ENCODE measurements at places on chromosomes 1 and 21.

- DNase-seq, result no peak
Measured at GRCh38 chr1:87977145-87977544, 648.5 kb downstream of the LMO4 start.

- no peak for DNase-seq
Measured at GRCh38 chr1:66576645-66577044, 42.7 kb downstream of the SGIP1 start.

DNA sequence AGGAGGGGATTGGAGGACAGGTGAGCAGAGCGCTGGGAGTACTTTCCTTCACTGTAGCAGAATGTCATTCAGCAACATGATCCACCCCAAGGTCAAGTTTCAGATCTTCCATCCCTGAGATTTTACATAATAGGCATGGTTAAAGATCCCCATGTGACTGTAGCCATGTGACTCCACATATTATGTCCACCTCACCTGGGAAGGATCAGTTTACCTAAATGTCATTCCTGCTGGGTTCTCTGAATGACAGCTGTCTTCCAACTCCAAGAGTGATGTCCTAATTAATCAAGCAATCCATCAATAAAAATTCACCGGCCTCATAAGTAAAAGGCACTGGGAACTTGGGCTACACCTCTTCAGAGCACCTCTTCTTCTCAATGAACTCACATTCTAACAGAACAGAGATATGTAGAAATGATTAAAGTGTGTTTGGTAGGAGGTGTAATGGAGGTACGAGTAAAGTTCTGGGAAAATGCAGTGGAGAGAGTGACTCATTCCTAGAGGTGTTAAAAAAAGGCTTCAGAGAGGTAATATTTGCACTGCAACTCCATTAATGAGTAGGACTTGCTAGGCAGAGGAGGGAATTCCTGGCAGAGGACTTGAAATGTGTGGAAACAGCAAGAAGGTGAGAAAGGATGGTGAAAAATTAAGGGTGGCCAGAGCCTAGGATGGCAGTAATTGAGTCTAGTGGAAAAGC lies 22.2 kb upstream of the MAPKAPK2 start:
- DNase-seq, result no peak

- DNase-seq, result no peak
Measured at GRCh38 chr1:202186327-202186726, 7.3 kb upstream of the LGR6 start.

DNA sequence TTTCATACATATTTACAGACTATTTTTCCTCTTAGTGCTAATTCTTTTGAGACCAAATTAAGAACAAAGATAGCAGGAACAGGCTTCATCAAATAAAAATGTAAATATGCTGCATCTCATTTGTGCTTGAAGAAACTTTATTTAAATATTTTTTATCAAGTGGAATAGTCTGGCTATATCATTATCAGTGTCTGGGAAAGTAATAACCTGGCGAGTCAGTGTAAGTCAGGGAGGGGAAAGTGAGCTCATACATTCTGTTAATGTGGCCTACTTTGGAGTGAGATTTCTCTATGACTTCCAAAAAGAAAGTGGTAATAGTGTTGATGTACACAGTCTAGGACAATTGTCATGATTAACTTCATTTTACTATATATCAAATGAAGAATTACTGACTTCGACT lies 1045.1 kb downstream of the ADGRL2 start:
- DNase-seq, result no peak

GRCh38 chr1:30449003-30449402 lies 274.4 kb downstream of the MATN1 start:
- DNase-seq, result no peak

DNA sequence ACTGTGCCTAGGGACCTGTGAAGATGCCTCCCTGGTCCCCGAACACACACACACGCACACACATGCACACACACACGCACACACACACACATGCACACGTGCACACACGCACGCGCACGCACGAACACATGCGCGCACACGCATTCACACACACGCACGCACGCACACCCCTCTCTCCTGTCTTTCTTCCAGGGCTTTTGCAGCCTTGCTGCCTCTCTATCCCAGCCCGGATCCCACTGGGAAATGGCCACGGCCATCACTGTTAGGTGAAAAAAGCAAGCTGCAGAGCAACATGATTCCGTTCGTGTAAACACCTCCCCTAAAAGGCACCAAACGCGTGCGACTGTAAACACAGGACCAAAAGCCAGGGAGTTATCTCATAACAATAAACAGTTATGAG lies 39.7 kb downstream of the NKAIN1 start:
- DNase-seq, result no peak

- DNase-seq, result no peak
Measured at GRCh38 chr1:19300211-19300610, 11.6 kb upstream of the AKR7A3 start.

DNA sequence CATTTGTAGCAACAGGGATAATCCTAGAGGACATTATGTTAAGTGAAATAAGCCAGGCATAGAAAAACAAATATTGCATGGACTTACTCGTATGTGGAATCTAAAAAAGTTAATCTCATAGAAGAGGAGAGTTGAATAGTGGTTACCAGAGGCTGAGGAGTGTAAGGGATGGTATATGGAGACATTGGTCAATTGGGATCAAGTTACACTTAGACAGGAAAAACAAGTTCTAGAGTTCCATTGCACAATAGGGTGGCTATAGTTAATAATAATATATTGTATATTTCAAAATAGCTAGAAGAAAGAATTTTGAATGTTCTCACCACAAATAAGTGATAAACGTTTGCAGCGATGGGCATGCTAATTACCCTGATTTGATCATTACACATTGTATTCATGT lies 354.6 kb downstream of the SEC16B start:
- DNase-seq, result no peak

GRCh38 chr1:32273391-32274208 lies 18.3 kb upstream of the HDAC1 start:
- peak; percentile 79 for DNase-seq

- no peak for DNase-seq
Measured at GRCh38 chr1:11280719-11281376, 7.8 kb downstream of the UBIAD1 start.

DNA sequence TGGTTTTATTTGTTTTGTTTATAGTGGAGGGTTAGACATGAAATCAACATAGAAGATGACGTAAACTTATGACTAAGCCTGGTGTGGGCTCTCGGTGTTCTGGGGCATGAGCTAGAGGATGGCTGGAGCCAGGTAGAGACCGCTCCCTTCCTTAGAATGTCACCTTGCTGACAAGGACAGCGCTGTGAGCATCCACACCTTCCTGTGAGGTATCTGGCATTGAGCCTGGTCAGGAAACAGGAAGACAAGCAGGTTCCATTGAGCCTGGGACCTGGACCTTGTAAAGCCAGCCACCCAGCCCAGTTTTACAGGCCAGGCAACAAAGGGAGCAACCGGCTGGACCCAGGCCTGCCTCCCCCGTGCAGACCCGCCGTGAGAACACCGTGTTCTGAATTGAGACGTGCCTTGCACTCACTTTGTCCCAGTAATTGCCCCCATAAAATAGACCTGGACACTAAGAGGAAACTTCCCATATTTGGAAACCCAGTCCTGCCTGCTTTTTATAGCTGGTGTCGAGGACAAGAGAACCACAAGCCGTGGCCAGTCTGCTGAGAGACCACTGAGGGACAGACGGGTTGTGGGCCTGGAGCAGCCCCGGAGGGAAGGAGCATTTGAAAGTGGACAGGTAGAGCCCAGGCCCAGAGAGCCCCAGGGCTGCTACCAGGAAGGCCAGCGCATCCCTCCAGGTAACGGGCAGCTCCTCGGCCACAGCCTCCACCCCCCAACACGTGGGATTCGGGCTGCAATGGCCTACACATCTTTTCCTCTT lies 78.0 kb downstream of the PDE9A start:
- no peak for DNase-seq

- DNase-seq, result no peak
Measured at GRCh38 chr1:23481904-23482303, 2.1 kb downstream of the ASAP3 start.

DNA sequence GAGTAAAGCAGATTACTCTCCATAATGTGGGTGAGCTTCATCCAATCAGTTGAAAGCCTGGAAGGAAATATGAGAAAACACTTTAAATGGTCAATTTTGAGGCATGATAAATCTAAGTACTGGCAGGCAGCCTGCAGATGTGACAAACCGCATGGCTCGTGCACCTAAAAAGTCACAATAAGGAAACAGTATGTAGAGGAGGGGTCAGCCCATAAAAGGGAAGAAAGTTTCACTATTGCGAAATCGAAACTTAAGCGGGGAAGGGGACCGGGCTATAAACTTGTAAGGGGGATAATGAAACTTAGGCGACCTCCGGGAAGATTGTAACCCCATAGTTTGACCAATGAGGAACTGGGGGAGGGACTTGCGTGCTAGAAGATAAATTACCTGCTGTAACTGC lies 109.8 kb downstream of the PLPPR4 start:
- DNase-seq, result no peak

DNA sequence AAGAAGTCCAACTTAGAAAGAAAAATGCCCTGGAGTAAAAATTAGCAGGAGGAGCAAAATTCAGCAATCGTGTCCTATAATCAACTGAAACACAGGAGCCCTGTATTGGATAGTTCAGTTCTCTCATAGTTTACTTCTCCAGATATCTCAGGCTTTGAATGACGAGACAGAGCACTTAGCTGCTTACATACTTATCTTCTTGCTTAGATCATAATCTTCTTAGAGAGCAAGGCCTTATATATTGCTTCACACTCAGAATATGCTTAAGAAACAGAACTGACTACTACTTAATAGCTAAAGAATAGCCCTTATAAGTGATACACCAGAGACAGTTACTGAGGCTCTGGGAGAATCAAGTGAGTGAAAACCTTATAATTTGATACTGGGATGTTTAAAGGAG lies 38.9 kb downstream of the TOR3A start:
- no peak for DNase-seq
